ENCODE measurements at places on chromosomes 4 and X.
A peak's percentile ranks its signal among the peaks of the same experiment; 100 is the strongest.

GRCh38 chrX:69457756-69458155 is 46.4 kb upstream of the NALF2 start:
- DNase-seq, result no peak

GRCh38 chrX:13254870-13255269 is 65.0 kb downstream of the ATXN3L start:
- no peak for DNase-seq

DNA sequence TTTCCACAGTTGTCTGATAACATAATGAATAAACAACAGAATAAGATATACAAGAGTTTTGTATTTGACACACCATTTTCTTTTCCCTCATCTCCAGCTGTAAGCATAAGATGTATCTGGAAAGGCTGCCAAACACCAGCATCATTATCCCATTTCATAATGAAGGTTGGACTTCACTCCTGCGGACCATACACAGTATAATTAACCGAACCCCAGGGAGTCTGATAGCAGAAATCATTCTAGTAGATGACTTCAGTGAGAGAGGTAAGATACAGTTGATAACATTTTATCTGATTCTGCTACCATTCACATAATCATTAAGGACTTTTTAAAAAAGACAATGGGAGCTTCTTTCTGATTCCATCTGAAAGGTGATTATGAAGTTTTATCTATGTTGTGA is 535.2 kb downstream of the GALNTL6 start:
- no peak for DNase-seq

DNA sequence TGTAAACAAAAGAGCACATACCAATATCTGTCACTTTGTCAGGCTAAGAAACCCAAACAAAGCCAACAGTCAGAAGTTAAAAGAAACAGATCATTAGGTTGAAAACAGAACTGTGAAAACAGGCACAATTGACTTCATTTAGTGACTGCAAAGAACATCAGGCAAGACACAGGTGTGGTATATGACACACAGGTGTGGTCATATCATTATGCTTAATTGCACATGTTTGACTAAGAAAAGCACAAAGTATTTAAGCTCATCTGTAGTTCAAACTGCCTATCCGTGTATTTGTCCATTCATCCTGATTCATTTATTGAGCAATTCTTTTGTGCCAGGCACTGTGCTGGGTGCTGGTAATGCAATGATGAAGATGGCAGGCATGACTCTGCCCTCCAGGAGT is 150.7 kb downstream of the DEFB131A start:
- DNase-seq, result no peak

DNA sequence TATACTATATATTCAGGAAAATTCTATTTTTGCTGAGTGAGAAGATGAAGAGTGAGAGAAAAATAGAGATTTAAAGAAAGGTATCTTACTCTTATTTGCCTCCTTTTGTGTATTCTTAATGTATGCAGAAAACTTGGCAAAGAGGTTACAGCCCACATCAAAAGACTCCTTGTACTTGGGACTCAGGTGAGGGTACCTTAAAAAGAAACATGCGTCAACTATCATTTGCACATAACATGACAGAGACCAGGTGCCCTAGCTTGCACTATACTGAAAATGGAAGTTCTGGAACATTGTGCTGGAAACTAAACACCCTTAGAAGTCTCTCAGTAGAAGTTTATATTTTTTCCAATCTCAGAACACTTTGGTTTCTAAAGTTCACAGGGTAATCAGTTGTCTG is 15.6 kb upstream of the RAB39B start:
- DNase-seq, result no peak

DNA sequence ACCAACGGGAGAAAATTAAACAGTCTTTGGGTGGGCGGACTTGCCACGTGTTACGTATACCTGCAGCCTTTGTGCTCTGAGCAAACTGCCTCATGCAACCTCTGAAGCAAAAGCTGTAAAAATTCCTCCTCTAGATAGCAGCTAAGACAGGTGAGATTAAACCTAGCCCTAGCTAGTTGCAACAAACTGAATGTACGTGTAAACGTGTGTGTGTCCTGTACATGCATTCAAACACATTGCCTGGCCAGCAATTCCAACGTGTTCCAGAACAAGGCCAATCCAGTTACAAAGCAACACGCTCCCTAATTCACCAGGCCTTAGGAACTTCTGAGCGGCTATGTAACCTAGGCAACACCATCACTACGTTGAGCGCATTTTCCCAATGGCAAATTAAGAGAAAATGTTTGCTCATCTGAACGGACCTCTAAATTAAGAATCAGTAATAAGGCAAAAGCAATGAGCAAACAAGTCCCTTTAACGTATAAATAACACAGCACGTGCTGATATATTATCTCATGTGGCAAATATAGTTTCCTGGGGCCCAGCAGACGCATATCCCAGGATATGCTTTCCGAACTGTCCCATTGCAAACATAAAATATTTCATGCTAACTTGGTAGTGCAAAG is 792 bp downstream of the PPID start:
- DNase-seq, result peak; percentile 9

GRCh38 chrX:24506082-24506481 is 41.0 kb downstream of the PDK3 start:
- DNase-seq, result no peak

DNA sequence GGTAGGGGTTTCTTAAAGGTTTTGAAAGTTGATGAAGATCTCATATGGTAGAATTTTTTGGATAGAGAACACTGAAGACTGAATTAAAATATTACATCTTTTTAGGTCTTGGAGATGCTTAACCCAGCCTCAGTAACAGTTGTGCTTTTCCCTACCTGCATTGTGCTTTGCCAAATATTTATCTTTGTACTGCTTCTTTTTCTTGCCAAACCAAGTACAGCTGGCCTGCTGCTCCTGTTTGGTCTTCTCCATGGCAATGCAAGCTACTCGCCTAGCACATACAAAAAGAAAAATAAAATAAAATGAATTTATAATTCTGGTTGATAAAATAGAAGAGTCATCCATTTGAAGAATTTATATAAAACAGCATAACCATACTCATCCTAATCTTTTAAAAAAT is 95.4 kb downstream of the NYX start:
- no peak for DNase-seq
